ENCODE measurements at places on chromosomes 16 and 17.

DNA sequence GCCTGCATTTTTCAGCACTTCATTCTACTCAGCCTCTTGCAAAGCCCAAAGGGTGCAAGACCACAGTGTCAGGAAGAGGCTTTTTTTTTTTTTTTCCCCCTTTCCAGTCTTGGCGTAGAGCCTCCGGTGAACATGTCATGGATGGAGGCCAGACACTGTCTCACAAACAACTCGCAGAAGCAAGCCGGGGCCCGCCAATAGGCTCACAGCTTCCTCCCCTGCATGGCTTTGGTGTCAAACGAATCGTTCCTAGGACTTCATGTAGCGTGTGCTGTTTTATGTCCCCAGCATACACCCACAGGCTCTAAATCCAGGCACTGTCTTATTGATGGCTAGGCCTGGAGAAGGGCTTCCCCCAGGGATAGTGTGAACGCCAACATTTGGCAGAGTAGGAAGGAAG is 457.7 kb upstream of the MAF start:
- DNase-seq: no peak

DNA sequence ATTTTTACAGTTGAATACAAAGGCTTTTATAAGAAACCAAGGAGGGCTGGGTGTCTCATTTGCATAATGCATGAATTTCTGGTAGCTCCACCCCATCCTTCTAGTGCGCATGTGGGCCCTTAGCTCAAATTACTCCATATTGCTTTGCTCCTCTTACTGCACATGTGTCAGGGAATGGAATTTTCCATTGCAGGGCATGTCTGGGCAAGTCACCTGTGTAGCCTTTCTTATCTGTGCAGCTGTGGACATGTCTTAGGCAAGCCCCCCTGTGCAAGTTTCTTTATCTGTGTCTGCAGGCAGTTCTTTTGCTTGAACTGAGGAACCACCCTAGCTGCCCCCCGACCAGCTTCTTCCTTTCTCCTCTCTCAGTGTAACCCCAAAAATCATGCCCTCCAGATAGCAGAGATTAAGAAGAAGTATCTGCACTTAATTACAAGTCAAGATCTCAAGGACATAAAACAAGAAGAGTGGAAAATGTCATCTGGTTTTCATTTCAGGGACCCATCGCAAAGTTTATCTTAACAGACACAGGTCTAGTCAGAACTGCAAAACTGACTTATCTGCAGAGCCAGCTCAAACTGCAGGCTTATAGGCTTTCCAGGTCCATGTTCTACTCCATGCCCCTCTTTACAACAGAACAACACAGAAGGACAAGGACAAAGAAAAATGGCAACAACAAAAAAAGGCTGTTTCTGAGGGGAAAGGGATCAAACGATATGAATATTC is 137.9 kb upstream of the HS3ST4 start:
- no peak for DNase-seq

DNA sequence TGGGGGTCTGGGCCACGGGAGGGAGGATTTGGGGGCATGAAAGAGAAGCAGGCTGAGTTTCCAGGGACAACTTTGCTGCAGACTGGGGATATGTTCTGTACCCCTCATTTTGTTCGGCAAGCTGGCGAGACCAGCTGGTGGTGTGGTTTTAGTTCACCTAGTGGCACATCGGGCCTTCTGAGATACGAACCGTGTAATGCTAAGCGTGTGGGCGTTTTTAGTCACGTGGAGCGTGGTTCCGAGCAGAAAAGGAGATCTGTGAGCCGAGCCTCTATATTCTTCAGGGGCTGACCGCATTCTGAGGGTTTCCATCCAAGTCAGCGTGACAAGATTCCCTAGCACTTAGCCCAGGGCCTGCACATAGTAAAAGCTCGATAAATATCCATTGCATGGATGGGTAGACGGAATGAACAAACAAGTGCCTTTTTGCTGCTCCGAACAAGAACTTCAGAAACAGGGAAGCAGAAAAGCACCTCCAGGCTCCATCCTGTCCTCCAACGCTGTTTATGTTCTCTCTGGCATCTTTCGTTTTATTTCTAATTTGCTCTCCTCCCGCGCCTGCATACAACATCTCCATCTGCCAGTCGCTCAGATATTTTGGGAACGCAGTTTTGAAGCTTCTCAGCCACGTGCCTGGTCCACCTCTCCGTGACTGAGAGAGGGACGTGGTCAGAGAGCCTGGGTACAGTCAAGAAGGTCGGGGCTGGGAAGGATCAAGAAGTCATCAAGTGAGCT is 5.8 kb downstream of the SYT17 start:
- DNase-seq: no peak

- DNase-seq: no peak
These were observed 49.7 kb downstream of the CYTH1 start for GRCh38 chr17:78732354-78732753.

DNA sequence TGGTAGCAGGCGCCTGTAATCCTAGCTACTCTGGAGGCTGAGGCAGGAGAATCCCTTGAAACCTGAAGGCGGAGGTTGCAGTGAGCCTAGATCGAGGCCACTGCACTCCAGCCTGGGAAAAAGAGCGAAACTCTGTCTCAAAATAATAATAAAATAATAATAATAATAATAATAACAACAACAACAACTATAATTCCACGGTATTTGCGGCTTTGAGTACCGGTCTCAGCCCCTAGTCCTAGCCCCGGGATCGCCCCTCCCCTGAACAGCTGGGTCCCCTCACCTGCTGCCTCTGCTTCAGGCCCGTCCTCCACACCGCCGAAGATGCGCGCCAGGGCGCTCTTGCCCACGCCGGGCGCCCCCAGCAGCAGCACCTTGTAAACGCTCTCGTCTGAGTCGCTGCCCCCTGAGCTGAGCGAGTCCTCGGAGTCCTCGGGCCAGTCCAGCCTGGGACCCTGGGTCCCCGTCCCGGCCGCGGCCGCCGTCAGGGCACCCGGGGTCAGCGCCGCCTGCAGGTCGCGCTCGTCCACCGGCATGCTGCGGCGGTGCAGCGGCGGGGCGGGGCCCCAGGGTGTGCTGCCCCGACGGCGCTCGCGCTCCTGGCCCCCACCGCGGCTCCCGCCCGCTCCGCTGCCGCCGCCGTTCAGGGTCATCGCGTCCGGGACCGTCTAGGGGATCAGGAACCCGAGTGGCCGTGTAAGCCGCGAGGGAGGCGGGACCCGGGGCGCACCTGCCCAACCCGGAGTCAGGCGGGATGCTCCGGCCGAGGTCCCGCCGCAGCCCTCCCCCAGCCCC is 611 bp downstream of the RRAD start:
- DNase-seq: no peak

- no peak for DNase-seq
These were observed 220.6 kb upstream of the ZFHX3 start for GRCh38 chr16:73268366-73268993.

- DNase-seq: no peak
These were observed 96.9 kb downstream of the RAB11FIP4 start for GRCh38 chr17:31488264-31488981.

DNA sequence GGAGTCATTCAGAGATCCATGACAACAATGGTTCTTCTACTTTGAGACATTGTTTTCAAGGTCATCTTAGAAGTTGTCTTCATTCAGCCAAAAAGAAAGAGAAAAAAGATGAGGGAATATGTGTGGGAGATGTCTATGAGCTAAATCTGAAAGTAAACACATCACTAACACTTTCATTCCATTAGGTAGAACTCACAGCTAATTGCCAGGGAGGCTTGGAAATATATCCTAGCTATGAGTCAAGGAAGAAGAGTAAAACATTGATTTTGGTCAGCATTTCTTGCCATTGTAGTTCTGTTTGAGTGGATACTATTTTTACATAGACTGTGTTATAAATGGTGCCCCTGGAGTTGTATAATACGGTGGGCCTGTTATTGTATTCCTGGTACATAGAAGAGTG is 316.4 kb upstream of the MYOCD start:
- no peak for DNase-seq

GRCh38 chr16:54244061-54244886 is 42.3 kb downstream of the IRX3 start:
- DNase-seq: no peak

DNA sequence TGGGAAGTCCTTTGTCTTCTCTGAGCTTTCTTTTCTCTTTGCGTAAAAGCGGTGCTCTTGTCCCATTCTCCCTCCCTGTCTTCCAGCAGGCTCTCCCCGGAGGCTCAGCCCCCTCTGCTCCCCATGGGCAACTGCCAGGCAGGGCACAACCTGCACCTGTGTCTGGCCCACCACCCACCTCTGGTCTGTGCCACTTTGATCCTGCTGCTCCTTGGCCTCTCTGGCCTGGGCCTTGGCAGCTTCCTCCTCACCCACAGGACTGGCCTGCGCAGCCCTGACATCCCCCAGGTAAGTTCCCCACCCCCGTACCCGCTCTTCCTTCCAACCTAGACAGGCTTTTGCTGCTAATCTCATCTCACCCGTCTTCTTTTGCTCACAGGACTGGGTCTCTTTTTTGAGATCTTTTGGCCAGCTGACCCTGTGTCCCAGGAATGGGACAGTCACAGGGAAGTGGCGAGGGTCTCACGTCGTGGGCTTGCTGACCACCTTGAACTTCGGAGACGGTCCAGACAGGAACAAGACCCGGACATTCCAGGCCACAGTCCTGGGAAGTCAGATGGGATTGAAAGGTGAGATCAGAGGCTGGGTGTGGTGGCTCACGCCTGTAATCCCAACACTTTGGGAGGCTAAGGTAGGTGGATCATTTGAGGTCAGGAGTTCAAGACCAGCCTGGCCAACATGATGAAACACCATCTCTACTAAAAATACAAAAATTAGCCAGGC is 1.3 kb downstream of the TMEM219 start:
- DNase-seq: no peak

- DNase-seq: no peak
These were observed 3.0 kb downstream of the PPP4C start for GRCh38 chr16:30078744-30079143.

DNA sequence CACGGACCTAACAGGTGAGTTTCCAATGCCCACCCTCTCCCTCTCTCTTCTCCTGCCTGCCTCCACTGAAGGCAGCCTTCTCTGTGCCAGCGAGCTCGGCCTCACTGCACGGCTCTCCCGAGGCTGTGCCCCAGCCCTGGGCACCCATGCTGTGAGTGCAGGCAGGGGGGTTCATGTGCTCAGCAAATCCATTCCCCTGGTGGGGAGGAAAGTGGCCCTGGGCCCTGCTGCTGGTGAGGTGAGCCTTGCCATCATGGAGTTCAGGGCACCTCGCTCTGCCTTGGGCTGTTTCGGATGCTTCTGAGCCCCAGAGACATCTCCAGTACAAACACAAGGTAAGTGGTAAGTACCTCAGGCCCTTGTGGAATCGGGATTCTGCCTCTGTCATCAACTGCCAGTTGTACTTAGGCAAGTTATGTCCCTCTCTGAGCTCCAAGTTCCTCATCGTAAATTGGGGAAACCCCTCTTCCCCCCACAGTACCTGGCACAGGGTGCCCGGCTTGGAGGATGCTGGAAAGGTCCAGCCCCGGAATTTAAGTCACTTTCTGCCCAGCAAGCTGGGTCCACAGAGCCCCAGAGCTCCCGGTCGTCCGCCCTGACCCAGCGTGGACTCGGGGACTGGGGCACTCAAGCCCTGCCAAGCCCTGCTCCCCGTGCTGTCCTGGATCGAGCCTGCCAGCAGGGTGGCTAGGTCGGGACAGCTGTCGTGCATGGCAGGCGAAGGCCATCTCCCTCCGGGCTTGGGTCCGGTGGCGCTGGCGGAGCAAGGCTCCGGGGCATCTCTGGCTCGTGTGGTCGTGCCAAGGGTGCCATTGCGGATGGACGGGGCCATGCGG is 684 bp upstream of the NUDT16L1 start:
- DNase-seq: no peak

DNA sequence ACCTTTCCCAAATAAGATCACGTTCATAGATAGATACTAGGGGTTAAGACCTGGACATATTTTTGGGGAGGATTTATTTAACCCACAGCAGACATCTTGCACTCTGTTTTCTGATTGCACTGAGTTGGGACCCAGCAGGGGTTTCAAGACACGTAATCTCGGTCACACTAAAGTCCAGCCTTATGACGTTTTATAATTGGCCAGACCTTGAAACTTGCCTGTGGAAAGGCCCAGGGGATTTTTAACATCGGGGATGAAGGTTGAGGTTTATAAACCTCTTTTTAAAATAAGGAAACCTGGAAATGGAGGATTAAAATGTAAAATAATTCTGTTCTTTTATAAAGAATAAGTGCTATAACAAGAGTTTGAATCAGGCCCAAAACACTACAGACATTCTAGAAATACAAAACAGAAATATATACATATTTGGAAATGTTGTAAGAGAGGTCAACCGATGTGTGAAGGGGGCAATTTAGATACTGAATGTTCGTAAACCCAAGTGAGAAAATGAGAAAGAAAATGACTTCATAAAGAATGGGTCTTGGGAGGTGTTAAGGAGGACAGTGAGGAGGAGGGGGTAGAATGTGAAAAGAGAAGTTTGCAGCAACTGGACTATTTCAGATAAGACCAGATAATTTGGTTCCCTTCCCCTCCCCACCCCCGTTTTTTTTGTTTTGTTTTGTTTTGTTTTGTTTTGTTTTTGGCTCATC is 61.1 kb upstream of the NOL11 start:
- DNase-seq: no peak

DNA sequence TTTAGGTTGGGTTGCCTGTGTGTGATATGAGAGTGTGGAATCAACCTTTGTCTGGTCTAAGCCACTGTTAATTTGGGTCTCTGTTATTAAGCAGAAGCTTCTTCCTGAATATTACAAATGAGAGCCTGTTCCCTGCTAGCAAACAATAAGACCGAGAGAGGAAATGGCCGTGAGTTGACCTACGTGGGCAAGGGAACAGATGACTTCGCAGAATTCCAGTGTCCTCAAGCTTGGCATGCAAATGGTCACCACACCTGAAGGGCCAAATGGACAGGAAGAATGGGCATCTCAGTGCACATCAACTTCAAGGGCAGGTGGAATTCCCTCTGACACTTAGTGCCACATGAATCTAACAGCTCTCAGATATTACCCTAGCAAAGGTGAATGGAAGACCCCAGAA is 250.8 kb upstream of the FOXF1 start:
- no peak for DNase-seq

DNA sequence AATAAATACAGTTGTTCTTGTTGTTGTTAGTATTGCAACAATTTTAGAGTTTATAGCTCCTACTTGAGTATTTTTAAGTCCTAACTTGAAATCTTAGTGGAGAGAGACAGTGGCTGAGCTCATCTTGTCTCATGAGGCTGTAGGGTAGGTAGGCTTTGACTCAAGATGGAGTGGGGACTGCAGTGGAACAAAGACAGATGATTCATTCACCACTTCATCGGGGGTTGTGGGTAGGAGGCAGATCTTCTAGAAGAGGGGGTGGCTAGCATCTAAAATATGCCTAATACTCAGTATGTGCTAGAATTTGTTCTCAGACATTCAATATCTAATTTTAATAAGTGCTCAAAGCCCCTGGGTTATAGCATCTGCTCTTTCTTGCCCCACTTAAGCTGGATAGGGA is 13.1 kb upstream of the MMD start:
- no peak for DNase-seq

DNA sequence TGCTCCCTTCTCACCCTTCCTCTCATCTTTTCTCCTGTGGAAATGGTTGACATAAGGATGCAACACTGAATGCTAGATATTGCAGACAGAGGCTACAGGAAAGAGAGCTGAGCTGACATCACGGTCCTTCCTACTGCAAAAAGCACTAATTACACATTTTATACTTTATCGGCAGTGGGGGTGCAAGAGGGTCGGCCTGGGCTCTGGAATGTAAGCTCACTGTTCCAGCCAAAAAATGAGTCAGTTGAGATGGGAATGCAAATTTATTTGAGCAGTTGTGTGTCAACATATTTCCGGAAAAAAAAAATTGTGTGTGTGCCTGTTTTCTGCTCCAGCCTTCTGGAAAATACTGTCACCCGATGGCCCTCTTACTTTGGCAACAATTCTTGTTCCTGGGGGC is 14.1 kb upstream of the MRTFB start:
- no peak for DNase-seq

All from D721Med (cell line).